ENCODE measurements at places on chromosomes 3 and 15.

- DNase-seq = no peak
Observed at GRCh38 chr3:143123353-143123984, 3.9 kb downstream of the CHST2 start.

DNA sequence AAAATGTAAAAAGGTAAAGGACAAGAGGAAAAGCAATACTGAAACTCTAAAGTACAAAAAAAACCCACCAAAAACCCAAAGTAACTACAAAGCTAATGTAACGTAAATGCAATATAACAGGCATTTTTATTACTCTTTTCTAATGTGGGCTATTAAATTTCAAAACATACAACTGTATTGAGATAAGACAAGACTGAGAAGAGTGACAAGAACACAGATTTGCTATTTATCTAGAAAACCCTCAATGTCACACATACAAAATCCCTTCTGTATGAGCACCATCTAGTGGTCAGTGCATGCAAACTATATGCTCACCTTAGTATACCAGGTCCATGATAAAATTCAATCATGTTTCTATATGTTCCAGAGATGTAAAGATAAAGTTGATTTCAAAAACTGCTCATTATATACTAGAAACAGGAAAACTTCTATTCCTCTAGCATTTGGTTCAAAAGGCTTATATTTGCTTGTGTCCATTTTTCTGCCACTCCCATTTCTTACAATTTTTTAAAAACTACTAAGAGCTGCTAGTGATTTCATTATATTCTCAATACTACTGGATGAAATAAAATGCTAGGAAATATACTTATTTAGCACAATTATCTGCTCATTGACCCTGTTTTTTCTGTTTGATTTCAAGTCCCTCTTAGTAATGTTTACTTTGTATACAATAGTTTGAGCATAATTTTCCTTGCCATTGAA, 111.4 kb downstream of the DLG1 start:
- no peak for DNase-seq

- no peak for DNase-seq
Observed at GRCh38 chr3:143472731-143473523, 353.4 kb downstream of the CHST2 start.

GRCh38 chr15:72737061-72737460, 46.5 kb downstream of the ADPGK start:
- no peak for DNase-seq

DNA sequence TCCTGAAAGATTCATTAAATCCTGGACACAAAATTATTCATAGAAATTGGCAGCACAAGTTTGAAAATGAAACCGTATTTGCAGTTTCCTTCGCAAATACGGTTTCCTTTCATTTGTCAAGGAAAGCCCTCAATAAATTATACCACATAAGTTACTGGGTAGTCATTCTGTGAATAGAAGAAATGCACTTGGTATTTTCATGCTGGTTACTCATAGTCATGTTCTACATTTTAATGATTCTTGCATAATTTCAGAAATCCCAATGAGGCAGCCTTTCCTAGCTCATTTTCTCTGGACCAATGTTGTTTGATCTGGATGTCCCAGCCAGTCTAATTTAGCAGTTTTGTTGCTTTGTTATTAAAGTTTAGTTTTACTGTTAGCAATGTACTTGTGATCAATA, 43.2 kb downstream of the MINAR1 start:
- no peak for DNase-seq

DNA sequence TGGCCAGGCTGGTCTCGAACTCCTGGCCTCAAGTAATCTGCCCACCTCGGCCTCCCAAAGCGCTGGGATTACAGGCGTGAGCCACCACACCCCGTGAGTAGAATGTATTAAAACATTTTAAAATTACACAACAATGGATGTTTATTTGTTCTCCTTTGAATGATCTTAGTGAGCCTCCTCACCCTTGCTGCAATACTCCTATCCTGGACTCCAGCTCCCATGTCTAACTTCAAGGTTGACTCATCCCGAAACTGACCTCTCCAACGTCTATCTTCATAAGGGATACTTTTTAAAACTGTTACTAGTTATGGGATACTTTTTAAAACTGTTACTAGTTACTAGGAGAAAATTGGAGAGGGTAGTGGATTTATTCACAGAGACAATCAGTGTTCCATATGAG, 17.8 kb upstream of the RHCG start:
- DNase-seq = no peak

DNA sequence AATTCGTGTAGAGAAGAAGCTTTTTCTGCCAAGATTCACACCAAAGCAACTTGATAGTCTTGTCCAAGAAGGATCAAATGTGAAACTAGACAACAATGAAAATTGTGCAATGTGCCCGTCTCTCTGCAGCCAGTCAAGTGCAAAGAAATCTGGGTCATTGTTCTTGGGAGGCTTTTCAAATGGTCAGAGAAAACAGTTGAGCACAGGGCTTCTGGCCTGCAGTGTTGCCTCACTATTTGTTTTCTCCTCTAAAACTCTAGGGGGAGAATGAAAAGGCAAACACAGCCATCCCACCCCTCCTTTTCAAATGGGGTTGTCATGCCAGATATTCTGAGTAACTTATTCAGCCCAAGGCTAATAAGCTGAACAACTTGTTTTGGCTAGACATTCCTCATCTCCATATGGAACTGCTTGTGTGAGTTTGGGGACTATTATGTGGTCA, 417.6 kb upstream of the CDIN1 start:
- no peak for DNase-seq

DNA sequence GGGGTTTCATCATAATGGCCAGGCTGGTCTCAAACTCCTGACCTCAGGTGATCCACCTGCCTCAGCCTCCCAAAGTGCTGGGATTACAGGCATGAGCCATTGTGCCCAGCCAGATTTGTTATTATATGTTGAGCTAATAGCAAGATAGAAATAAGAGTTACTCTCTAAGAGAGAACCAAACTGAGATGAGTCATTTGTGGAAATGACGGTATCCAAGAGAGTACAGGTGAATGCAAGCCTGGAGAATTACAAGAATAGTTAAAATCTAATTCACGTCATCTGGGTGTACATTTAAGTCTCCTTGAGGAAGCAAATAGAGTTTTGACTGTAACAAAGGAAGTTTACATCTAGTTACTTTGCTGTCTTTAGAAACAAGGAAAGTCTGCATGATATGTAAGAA, 12.0 kb upstream of the CDIN1 start:
- DNase-seq = no peak

DNA sequence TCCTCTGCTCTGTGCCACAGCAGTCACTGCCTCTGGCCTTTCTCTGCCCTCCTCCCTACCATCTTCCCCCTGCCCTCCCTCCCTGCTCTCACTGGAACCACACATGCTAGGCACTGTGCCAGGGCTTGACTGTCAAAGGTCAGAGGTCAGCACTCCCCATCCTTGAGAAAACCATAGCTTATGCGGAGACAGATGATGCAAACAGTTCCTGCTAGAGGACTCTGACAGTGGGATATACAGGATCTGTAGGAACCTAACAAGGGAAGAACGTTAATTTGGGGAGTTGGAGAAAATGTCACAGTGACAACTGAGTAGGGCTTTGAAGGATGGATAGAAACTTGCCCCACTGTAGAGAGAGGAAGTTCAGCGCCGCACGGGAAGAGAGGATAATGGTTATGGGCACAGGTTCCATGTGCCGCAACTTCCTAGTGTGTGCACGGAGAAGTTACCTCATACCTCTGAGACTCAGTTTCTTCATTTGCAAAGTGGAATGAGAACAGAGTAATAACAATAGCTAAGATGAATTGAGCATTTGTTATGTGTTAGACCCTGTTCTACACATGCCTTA, 29.3 kb upstream of the XYLB start:
- no peak for DNase-seq

GRCh38 chr15:63372018-63372705, 9.5 kb downstream of the CA12 start:
- DNase-seq = no peak

DNA sequence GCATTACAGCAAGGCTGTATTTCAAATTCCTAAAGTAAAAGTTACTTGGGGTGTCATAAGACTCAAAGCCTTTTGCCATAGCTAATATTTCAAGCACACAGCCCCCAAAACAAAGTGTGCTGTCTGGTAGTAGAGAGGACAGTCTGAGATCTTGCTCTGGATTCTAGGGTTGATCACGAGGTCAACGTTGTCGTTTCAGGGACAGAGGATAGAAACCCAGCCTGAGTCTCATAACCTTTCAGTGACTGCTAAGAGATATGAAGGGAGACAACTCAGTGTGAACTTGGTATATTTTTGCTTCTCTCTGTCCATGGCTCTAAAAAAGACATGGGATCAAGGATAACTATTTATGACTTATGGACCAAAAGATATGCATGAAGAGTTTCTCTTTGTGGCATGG, 25.6 kb upstream of the MINDY4B start:
- DNase-seq = no peak

DNA sequence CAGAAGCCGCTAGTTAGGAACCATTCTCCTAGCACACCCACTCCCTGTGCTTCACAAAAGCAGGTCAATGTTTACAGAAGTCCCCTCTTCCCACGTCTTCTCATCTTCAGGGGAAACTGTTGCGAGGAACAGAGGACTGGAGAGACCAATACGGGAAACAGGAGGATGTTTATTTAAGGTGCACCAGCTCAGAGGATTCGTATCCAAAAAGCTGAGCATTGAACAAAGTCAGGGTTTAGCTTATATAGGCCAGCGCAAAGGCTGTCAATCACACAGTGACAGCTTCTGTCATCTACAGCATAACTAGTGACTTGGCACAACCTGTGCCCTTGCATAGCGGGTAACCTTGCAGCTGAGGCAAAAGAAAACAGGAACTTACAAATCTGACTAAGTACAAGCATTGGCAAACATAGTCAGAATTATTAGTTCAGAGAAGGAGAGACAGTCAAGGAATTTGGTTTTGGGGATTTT, 61.3 kb downstream of the ZDHHC19 start:
- DNase-seq = no peak

- DNase-seq = no peak
Observed at GRCh38 chr3:171159822-171160157, 133.3 kb upstream of the SLC2A2 start.

- no peak for DNase-seq
Observed at GRCh38 chr15:62124176-62124972, 40.7 kb downstream of the C2CD4B start.

DNA sequence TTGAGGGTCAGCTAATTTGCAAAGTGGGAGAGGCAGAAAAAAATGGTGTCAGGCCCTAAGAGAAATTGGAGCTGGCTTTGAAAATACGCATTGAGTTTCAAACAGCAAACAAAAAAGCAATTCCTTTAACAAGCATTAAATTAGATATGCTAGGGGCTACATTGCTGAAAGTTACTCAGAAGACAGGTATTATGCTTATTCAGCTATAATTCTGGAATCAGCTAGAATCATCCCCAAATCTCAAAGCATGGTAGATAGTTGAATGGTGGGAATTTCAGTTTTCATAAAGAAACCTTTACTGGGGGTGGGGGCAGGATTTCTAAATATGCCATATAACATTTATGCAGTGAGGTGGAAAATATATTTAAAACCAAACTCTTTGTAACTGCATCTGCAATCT, 50.5 kb downstream of the BHLHE40 start:
- DNase-seq = no peak

DNA sequence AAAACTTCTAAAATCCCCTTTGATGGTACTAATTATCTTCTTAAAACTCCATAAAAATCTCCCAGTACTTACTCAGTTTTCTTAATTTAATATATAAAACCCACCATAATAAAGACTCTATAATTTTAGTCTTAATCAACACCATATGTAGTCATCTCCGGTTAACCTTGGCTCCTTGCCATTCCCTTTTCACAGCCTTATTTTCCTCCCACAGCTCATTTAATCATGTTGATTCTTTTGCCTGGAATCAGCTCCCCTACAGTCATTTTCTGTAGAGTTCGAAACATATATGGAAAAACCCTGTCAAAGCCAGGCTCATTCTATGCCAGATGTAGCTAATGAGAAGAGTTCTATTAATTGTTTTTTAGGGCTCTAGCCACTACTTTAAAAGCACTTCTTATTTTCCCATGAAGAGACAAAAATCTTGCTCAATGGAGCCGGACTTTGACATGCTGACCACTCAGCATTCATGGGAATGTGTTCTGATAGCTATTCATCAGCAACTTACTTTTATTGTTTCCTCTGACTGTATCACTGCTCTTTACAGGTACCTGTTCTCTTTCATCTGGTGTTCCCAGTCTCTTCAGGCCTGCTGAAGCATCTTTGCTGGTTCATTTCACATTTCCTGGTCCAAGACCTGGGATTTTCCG, 573.4 kb downstream of the NAALADL2 start:
- no peak for DNase-seq

- no peak for DNase-seq
Observed at GRCh38 chr3:165859061-165859460, 21.8 kb upstream of the BCHE start.

DNA sequence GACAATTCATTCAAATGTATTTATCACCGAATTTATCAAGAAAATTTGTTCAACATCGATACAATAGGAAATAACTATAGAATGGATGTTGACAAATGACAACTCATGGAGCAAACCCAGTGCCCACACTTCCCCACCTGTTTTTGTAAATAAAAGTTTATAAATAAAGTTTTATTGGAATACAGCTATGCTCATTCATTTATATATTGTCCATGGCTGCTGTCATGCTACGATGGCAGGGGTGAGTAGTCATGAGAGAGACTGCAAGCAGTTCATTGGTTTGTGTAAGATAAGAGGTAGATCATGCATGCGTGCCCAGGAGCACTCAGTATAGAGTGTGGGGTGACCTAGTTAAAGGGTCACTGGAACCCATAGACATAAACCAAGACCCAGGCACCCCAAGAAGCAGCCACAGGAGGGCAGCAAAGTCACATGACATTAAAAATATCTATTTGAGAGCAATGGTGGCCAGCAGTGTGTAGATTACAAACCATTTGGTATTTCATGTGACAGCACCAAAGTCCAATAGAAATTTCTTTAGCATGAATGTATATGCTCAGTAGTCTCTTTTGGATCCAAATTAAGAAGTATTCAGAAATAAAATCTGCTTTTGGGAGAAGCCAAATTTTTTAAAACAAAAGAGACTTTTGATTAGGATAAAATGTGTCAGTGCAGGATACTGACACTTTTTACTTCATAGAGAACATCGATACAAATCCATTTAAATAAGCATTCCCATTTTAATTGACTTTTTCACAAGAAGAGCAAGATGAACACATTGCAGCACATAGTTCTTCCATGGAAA, 794.8 kb downstream of the MCTP2 start:
- no peak for DNase-seq

Measured in stimulated activated naive CD4-positive, alpha-beta T cell (primary cell).